Fibroblast of lung (primary cell): ENCODE measurements at places on chromosomes 4 and X.
A peak's percentile ranks its signal among the peaks of the same experiment; 100 is the strongest.

DNA sequence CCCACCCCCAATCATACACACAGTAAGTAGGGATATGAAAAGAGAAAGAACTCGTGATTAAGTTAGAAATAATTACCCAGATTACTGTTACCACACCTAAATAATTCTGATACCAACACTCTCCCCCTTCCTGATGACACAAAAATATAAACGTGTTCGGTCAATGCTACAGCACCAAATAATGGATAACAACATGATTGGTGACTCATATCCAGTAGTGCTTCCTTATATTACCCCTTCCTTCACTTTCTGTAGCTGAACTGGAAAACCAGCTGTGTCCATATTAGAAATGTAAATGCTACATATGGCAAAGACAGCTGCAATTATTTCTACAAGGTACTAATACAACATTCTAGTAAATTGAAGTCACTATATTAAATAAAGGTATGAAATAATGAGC is 20.8 kb downstream of the EIF4E start:
- no peak for DNase-seq

- DNase-seq, result no peak
These were observed 13.1 kb downstream of the PDGFC start for GRCh38 chr4:156958276-156959074.

- no peak for DNase-seq
These were observed 32.9 kb upstream of the ETNPPL start for GRCh38 chr4:108795733-108796132.

DNA sequence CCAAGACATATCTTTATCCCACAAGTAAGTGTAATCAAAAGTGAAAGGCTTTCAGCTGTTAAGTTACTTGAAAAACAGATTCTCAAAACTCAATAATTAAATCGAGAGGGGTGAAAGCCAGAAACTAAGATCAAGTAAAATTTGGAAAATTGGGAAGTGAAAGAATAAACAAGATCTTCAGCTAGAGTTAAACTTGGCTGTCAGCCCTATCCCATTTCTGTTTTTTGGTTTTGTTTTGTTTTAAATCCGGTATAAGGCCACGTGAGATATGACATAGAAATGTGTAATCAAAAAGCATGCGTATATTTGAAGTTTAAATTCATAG is 856.8 kb downstream of the STIM2 start:
- DNase-seq, result no peak

DNA sequence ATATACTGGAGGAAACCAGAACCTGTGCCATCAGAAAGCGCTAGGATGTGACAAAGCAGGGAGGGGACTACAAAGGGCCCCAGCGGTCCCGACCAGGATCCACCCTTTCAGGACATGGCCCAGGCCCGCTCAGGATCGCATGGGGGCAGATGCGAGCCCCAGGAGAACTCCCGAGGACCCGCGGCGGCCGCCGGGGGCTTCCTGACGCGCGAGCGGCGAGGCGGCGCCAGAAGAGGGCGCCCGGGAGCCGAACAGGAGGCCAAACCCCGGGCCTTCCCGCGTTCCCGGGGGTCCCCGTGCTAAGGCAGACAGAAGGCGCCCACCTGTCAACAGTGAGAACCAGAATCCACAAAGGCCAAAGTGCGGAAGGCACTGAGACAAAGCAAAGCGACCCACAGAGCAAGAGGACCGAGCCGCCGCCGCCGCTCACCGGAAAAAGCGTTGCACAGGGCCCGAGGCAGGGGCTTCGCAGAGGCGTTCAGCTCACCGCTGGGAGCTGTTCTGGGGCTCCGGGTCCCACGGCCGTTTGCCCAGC is 7.3 kb upstream of the OPN1LW start:
- peak; percentile 20 for DNase-seq
